ENCODE measurements at places on chromosomes 2 and 18.

DNA sequence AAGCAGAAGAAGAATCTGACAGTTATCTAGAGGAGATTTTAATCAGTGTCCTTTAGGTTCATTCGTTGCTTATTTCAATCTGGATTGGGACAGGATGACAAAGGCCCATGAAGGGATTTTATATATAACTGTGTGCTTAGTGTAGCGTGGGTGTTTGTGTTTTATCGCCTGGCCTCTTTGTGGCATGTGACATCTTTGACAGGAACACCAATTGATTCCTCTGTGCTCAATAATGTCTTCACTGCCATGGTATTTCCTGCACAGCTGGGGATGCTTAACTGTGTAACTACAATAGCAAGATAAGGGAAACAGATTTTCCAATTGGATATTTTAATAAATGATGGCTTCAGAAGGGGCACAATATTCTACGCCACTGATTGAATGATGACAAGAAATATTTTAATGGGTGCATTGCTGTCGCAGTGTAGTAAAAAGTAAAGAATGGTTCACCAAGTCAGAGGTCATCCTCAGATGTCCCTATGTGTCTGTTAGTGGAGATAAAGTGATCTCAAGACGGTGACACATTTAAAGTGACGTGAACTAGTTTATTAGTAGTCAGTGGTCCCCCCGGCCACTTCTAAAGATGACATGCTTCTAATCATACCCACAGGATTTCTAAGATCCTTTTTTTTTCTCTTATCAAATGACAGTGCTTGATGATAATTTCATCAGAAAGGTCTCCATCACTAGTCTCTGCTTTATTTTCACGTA lies 160.4 kb downstream of the AGAP1 start:
- DNase-seq = no peak

GRCh38 chr18:2956056-2956455 lies 56.9 kb downstream of the LPIN2 start:
- DNase-seq = no peak

GRCh38 chr2:81195774-81196382 lies 891.3 kb upstream of the LRRTM1 start:
- DNase-seq = no peak

- no peak for DNase-seq
Observed at GRCh38 chr2:196473617-196474016, 165.9 kb upstream of the CCDC150 start.

- DNase-seq = no peak
Observed at GRCh38 chr18:23155537-23155936, 20.3 kb downstream of the CABLES1 start.

GRCh38 chr2:128549646-128550260 lies 231.1 kb upstream of the HS6ST1 start:
- no peak for DNase-seq

DNA sequence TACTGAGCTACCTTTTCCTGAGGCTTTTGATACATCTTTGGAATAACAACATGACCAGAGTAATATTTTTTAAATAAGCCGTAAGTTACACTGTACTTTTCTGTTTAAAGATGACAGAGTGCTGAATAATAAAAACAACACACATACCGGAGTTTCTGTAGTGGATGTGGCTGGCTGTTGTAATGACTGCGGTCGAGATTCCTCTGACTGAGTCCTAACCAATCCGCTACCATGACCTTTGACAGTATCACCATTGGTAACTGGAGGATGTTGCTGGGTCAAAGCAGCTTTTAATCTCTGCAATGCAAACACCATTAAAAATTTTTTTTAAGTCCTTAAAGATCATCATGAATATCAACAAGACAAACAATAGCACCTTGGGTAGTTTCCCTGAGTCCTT lies 70.7 kb downstream of the ATF2 start:
- no peak for DNase-seq

DNA sequence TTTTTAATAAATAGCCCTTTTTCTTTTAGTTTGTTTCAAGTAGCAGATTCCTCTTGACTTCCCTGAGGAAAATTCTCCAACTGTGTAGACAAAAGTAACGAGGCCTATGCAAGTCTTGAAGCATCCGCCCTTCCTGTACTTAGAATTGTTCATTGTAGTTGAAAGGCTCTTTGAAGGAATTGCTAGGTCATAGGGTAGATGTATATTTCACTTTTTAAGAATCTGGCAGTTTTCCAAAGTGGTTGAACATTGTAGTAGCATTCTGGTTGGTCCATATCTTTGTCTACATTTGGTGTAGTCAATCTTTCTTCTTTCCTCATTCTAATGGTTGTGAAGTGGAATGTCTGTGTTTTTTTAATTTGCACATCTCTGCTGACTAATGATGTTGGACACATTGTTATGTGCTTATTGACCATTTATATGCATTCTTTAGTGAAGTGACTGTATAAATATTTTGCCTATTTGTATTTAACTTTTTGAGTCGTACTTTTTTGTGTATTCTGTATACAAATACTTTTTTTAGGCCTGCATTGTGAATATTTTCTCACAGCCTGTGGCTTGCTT lies 5.6 kb upstream of the SERPINB11 start:
- no peak for DNase-seq

DNA sequence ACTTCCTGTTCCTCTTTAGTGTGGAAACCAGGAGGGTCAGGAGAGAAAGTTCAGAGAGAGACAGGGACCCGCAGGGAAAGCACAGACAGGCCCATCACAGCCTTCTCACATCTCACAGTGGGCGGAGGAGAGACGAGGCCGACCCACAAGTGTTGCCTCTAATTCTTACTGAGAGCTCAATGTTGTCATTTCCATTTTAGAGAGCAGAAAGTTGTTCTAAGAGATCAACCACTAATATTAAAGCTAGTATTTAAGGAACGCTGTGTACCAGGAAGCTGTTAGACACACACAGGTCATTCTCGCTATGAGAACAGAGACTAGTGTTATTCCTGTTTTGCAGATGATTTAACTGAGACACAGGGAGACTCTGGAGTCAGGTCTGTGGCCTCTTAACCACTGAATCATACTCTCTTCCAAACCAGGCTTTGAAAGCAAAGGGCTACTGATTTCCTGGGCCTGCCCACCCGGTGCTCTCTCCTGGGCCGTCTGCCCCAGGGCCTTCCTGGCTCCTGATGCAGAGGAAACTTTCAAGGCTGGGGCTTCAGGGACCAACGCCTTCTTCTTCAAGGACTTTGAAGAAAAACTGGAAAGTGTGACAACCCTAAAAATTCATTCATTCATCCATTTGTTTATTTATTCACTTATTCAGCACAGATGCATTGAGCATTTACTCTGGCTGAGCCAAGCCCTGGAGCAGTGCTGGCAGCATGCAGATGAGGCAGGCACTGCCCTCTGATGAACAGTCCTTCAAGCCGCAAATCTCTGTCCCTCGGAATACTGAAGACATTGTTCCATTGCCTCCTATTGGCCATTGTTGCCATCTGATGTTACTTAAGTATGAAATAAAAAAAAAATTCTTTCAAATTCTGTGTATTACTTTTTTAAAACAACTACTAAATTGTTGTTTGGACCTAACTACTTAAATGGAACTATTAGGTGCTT lies 37.2 kb upstream of the BIN1 start:
- DNase-seq = no peak

- DNase-seq = no peak
Observed at GRCh38 chr2:38202713-38203445, 126.9 kb upstream of the CYP1B1 start.

GRCh38 chr18:78871618-78872017 lies 108.0 kb upstream of the SALL3 start:
- no peak for DNase-seq

DNA sequence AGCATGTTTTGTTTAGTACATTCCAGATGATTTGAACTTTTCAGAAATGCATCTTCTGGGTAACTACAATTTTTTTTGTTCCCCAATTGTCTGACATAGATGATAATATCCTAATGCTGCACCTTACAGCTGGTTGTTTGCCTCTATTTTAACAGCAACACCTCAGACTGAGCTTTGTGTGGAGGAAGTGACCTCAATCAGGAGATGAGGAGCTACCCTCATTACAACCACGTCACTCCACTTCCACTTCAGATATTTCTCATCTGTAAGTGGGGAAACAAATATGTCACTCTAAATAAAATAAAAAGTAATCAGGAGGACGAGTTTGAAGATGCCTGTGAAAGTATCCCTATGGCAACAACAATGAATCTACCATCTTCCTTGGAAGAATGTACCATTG lies 12.1 kb upstream of the SRSF7 start:
- DNase-seq = no peak

GRCh38 chr2:157898591-157898996 lies 22.5 kb upstream of the ACVR1 start:
- peak; percentile 53 for DNase-seq

DNA sequence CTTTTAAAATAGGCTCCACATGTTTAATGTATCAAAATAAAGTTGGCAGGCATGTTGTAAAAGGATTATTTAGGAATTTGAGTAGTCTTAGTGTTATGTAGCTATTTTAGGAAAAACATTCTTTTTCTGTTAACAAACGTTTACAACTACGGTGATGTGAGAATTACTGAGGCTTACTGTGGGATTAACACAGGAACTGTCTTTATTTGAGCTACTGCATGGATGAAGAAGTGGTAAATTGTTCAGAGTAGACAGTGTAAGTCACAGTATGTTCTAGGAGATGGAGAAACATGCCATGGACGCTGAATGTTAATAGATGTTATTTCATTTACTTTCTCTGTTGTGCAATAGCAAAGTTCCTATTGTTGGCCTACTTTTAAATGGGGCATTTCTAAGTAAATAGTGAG lies 1.6 kb downstream of the PPM1B start:
- DNase-seq = no peak

DNA sequence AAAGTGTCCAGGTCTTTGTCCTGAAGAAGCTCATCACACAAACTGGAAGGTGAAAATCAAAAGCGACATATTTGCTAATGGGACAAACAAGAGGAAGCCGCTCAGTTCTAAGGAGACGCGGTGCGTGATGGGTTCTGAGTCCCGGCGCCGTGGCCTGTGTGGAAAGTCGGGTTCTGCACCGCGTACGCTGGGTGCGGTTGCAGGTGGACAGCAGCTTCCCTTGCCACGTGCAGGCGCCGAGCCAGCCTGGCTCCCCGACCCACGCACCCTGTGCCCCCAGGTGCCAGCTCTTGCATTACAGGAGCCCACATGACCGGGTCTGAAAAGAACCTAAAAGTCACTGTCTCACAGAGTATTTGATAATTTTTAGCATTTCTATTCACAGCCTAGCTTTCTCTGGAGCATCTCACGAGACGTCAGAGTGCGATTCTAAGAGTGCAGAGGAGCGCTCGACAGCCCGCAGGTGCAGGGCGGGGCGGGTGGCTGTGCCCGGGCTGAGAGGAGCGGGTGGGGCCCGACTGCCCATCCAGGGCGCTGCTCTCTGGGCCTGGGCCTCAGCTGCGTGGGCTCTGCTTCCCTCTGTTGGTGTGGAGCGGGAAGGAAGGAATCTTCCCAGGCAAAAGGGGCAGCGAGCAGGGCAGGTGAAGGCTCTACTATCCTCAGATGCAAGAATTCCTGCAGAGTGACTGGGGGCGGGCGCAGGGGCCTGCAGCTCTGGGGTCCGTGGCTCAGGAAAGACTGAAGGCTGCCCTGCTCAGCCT lies 39.4 kb downstream of the MYT1L start:
- DNase-seq = no peak

- no peak for DNase-seq
Observed at GRCh38 chr2:217880891-217881290, 121.9 kb downstream of the TNS1 start.

DNA sequence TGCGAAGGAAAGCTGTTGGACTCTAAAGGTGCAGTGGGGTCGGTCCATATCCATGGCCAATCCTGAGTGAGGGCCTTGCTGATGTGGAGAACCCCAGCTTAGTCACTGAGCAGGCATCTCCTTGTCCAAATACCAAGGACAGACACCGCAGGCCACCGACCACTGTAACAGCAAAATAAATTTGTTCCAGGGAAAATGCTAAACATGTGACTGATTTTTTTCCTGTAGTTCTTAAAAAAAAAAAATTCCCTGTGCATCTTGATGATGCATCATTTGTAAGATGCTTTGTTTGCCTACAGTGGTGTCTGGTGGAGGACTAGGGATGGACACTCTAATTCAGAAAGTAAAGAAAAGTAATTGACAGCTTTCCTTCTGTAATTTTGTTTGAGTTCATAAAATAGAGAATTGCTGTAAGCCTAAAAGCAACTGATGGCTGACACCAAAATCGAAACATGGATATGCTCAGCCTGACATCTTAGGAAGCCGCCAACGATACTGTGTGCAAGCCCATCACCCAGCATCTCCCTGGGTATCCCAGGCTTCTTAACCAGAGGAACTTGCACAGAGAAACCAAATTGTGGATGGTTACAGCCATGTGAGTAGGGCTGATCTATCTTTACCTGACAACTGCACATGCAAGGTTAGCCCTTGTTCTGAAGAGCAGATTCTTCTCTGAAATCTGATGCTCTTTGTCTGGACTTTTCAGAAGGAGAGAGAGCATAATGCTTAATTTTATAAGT lies 188.6 kb downstream of the ARL4C start:
- DNase-seq = no peak

- no peak for DNase-seq
Observed at GRCh38 chr2:36451512-36451911, 95.9 kb downstream of the CRIM1 start.

- DNase-seq = no peak
Observed at GRCh38 chr2:185984670-185985069, 246.1 kb downstream of the FSIP2 start.

GRCh38 chr18:8264116-8264515 lies 345.1 kb upstream of the RAB12 start:
- no peak for DNase-seq

DNA sequence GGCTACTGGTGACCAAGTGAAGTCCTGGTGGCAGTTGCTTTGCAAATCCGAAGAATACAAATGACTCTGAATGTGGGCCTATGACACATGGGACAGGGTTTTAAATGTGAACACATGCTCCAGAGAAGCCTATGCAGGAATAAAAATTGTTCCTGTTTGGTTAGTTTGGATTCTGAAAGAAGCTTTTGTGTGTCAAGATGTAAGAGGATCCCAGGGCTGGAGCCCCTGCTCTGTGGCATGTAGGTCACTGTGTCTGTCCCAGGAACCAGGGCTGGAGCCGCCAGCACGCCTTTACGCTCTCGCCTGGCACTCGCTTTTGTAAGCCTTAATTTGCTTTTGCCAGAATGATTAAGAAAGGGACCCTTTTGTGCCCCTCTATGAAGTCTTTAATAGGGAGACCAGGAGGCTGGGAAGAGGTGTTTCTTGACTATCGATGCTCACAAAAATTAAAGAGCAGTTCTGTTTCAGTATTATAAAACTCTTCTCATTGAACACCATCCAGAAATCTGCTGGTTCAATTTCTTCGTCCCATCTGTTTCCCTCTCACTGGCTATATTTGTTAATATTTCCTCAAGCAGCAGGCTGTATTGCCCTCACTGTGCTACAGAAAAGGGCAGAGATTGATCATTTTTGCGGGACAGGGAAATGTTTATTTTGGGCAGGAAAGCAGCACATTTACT lies 532.7 kb upstream of the POU3F3 start:
- no peak for DNase-seq

GRCh38 chr2:155157065-155157464 lies 458.6 kb downstream of the KCNJ3 start:
- DNase-seq = no peak

- DNase-seq = no peak
Observed at GRCh38 chr2:37325625-37326071, 1.0 kb upstream of the PRKD3 start.

DNA sequence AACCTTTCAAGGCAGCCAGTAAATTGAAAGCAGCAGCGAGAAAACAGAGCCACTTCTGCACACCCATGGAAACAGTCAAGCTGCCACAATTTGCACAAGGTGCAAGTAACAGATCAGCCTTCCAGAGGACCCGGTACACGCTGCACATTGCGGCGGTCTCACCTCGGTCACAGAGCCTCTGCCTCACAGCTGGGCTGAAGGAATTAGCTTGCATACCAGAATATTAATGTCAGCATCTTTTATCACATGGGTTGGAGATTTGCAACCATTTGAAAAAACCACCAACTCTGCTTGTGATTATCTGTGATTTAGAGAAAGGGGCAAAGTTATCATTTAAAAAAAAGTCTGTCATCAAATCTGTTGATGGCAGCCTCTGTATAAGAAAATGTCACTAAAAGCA lies 330.5 kb upstream of the TCF4 start:
- no peak for DNase-seq

All from stimulated activated CD4-positive, alpha-beta T cell treated with anti-CD3 and anti-CD28 coated beads, Interleukin-2, amount 100 ng/mL, for 48 hours (primary cell).